ENCODE measurements at places on chromosomes 4 and X. TPM values are rescaled to one million over a fixed set of nuclear protein-coding genes. Genes with fewer than 3 reads are reported as not detected.

DNA sequence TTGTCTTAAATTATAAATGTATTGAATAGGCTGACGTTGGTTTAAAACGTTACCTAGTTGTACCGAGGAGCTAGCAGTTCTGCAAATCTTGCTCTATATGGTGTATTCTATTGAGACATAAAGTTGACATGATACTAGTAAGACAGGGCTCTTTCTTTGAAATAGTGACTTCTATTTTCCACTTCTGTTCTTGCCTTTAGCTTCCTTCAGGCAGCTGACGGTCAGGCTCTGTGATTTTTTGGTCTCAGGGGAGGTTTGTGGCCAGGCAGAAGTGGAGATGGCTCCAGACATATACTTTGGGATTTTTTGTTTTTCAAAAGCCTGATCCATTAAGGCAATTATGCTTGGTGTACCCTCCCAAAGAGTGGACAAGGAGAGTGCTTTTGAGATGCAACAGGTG is 95.2 kb downstream of the SLC34A2 start:
- no peaks in the 10 kb centered on the region for H3K27me3 ChIP-seq
- no peaks in the 10 kb centered on the region for H3K4me1 ChIP-seq
- peaks cover 8% of the 10 kb centered on the region for H3K36me3 ChIP-seq

Gene IL1RAPL2
- total RNA-seq, result not detected

Gene IL2RG
- 523 TPM for total RNA-seq

DNA sequence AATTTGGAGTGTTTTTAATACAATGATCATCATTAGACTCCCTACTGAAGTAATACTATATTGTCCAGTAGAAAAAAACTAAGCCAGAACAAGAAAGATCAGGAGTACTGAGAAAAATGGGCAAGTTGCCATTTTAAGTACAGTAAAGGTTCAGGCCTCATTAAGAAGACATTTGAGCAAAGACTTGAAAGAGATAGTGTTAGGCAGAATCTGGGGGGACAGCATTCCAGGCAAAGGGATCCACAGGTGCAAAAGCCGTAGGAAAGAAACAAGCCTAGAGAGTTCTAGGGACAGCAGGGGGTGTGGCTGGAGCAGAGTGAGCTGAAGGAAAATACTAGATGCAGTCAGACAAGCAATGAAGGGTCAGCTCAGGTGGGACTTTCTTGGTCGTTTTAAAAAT is 58.1 kb upstream of the INTU start:
- H3K36me3 ChIP-seq, result no peaks in the 10 kb centered on the region
- H3K27me3 ChIP-seq, result no peaks in the 10 kb centered on the region
- H3K4me3 ChIP-seq, result no peak overlapping the region
- H3K27ac ChIP-seq, result no peak overlapping the region
- no peaks in the 10 kb centered on the region for H3K4me1 ChIP-seq

DNA sequence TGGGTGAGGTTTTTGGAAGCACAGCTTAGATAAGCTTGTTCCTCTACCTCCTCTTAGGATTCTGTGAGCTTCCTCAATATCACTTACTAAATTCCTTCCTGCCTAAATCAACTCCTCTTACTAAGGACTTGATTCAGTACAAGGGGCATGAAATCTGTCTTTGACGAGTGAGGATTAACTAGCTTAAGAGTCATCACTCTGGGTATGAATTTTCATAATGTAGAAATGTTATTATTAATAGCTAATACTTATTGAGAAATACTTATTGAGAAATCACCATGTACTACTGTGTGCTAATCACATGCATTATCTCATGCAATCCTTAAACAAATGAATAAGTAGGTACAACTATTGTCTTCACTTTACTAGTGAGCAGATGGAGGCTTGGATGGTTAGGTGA is 28.6 kb downstream of the TRPC3 start:
- no peak overlapping the region for H3K4me3 ChIP-seq
- H3K36me3 ChIP-seq, result no peaks in the 10 kb centered on the region
- H3K27ac ChIP-seq, result no peak overlapping the region
- DNase-seq, result no peak

Gene TRO
- total RNA-seq, result 0.74 TPM

Gene SORCS2
- total RNA-seq, result not detected

Gene TLR1
- total RNA-seq, result 21.0 TPM

GRCh38 chr4:11505221-11505971 is 76.7 kb upstream of the HS3ST1 start:
- no peak overlapping the region for H3K4me3 ChIP-seq
- no peak overlapping the region for H3K27ac ChIP-seq
- H3K4me1 ChIP-seq, result peaks cover 7% of the 10 kb centered on the region

GRCh38 chr4:106687026-106687425 is 318.4 kb upstream of the GIMD1 start:
- H3K27ac ChIP-seq, result no peak overlapping the region
- no peak overlapping the region for H3K4me3 ChIP-seq
- no peaks in the 10 kb centered on the region for H3K36me3 ChIP-seq
- no peak for DNase-seq
- H3K4me1 ChIP-seq, result peaks cover 5% of the 10 kb centered on the region
- H3K27me3 ChIP-seq, result no peaks in the 10 kb centered on the region

- DNase-seq, result no peak
- H3K27ac ChIP-seq, result no peak overlapping the region
- H3K4me1 ChIP-seq, result no peaks in the 10 kb centered on the region
- no peaks in the 10 kb centered on the region for H3K36me3 ChIP-seq
These were observed 230.2 kb downstream of the EVC2 start for GRCh38 chr4:5478169-5478568.

DNA sequence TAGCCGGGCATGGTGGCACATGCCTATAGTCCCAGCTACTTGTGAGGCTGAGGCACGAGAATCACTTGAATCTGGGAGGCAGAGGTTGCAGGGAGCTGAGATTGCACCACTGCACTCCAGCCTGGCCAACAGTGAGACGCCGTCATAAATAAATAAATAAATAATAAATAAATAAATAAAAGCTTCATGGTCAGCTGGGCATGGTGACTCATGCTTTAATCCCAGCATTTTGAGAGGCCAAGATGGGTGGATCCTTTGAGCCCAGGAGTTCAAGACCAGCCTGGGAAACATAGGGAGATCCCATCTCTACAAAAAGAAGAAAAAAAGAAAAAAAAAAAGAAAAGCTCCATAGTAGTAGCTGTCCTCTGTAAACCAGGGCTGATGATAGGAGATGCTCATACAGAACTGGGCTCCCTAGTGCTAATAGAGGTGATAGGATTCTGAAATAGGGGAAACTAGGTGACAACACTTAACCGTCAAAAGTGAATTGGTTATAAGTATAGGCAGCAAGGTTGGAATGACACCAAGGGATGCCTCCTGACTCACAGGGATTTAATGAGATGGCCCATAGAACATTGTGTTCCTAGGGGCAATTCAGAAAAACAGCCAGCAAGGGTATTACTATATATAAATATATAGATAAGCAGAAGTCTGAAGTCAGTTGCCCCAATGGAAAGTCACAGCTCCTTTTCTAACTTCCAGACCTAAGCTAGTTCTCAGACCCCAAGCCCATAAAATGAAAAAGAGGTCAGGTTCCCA is 41.8 kb upstream of the ARHGEF6 start:
- H3K4me1 ChIP-seq, result no peaks in the 10 kb centered on the region
- H3K36me3 ChIP-seq, result peaks cover 6% of the 10 kb centered on the region
- no peaks in the 10 kb centered on the region for H3K27me3 ChIP-seq
- H3K4me3 ChIP-seq, result no peak overlapping the region
- no peak overlapping the region for H3K27ac ChIP-seq

DNA sequence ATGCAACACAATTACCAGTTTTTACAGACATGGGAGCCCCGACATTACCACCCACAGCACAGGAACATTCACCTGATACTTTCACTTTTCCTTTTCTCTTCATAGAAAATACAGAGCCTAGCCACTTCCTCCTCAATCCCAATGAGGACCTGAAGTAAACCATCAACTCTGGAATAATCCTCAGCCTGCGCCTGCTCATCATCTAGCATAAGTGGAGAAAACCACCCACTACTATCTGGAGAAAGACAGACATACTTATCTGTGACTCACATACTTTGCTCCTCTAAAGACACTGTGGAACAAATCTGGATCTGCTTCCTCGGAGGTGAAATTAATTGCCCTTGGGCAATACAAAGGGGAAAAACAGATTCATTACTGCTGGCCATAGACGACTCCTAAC is 47.8 kb downstream of the ZCCHC13 start:
- peaks cover 8% of the 10 kb centered on the region for H3K4me1 ChIP-seq
- DNase-seq, result no peak
- H3K36me3 ChIP-seq, result peaks cover 2% of the 10 kb centered on the region
- no peaks in the 10 kb centered on the region for H3K27me3 ChIP-seq

GRCh38 chr4:54447304-54447703 is 210.5 kb upstream of the KIT start:
- no peak for DNase-seq
- H3K27me3 ChIP-seq, result peaks cover 2% of the 10 kb centered on the region
- no peak overlapping the region for H3K4me3 ChIP-seq
- H3K27ac ChIP-seq, result no peak overlapping the region

DNA sequence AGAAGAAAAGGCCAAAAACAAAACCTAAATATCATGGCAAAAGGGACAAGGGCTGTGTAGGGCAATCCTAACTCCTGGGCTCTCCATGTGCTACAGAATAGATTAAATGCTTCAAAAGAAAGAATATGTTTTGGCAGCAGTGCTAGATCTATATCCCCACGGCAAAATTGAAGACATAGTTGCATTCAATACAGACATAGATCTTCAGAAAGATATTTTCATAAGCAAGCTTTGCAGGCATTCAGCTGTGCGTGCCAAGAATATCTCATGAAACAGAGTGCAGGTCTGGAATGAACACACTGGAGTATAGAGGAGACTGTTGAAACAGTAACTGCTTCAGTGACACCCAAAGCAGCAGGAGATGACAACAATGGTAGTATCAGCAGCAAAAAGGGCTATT is 1476.9 kb downstream of the ARAP2 start:
- H3K36me3 ChIP-seq, result no peaks in the 10 kb centered on the region
- no peak for DNase-seq
- H3K4me1 ChIP-seq, result no peaks in the 10 kb centered on the region
- H3K27me3 ChIP-seq, result no peaks in the 10 kb centered on the region
- no peak overlapping the region for H3K27ac ChIP-seq

DNA sequence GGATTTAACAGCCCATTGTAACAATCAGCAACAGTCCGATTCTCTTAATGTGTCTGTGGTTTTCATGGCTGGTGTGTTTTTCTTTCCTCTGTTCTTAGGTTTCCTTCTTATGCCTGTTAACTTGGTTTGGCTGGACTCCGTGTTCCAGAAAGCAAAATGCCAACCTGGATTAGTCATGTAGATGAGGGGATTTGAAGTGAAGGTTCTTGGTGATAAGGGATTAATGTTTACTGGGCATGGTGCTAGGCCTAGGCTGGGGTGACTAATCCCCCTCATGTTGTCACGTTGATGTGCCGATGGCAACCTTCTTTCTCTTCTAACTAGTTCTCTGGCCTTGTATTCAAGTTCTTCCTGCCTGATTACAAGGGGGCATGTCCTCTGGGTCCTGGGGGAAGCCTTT is 85.9 kb downstream of the REPS2 start:
- no peak overlapping the region for H3K27ac ChIP-seq
- H3K36me3 ChIP-seq, result no peaks in the 10 kb centered on the region
- DNase-seq, result no peak

- H3K4me1 ChIP-seq, result no peaks in the 10 kb centered on the region
- H3K27me3 ChIP-seq, result no peaks in the 10 kb centered on the region
- no peak overlapping the region for H3K27ac ChIP-seq
- no peak for DNase-seq
- H3K36me3 ChIP-seq, result no peaks in the 10 kb centered on the region
These were observed 57.2 kb upstream of the CXorf66 start for GRCh38 chrX:140022482-140022881.

DNA sequence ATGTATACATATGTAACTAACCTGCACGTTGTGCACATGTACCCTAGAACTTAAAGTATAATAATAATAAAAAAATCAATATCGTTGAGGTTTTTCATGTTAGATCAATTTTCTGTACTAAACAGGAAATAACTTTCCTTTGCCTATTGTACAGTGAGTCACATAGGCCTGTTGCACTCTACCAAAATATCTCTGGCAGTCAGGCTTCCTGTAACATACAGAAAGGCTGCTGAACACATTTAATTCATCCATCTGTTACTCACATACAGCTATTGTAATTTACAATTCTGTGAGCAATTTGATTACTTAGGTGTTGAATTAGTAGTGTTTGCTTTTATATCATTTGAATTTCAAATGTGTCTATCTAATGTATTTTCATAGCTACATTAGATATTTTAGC is 427.8 kb downstream of the TMA16 start:
- no peak for DNase-seq
- no peak overlapping the region for H3K4me3 ChIP-seq
- H3K27me3 ChIP-seq, result no peaks in the 10 kb centered on the region
- peaks cover 3% of the 10 kb centered on the region for H3K4me1 ChIP-seq

Gene IL13RA1
- not detected for total RNA-seq

Gene CORIN
- total RNA-seq, result 0.22 TPM

GRCh38 chr4:108171339-108172230 is 2.9 kb upstream of the LEF1 start:
- peaks cover 21% of the 10 kb centered on the region for H3K27me3 ChIP-seq
- H3K4me3 ChIP-seq, result peak overlapping the region; percentile 87
- H3K27ac ChIP-seq, result peak overlapping the region; percentile 83
- peaks cover 53% of the 10 kb centered on the region for H3K4me1 ChIP-seq

DNA sequence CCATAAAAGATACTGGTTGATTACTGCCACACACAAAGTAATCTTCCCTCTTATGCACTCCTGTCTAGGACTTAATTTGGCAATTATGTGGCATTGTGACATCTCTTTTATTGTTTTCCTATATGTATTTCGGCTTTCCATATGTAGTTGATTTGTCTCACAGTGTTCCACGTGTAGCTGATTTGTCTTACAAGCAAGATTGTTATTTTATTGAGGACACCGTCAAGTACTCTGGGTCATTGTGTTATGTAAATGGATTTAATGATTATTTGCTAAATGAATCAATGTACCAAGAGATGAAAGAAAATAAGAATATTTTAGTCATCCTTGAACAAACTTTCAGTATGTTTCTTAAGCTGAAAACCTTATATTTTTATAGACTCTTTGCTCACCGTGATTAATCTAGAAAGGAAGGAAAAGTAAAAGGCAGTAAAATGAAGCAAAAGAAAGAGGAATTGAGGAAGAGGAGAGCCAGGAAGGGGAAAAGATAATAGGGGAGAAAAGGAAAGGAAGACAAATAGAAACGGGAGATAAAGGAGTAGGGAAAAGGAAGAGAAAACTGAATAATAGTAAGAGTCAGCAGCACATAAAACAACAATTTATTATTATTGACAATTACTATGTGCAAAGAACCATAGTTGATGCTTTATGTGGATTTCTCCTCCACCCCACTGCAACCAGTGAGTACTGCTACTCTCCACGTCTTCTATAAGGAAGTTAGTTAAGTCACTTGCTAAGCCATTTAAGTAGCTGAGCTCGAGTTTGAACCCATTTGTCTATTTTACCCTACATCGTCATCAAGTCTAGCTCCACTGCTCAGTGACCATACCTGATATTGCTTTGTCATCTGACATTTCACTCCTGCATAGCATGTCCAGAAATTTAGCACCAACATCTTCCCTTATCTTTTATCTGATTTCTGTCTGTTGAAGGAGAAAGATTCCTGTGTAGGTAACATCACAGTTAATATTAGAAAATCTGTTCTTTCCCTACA is 336.5 kb downstream of the BMPR1B start:
- no peaks in the 10 kb centered on the region for H3K4me1 ChIP-seq
- H3K27me3 ChIP-seq, result peaks cover 1% of the 10 kb centered on the region
- no peak overlapping the region for H3K27ac ChIP-seq
- no peak for DNase-seq
- no peak overlapping the region for H3K4me3 ChIP-seq
- H3K36me3 ChIP-seq, result no peaks in the 10 kb centered on the region
